ENCODE measurements at places on chromosomes 5 and 9. TPM values are rescaled to one million over a fixed set of nuclear protein-coding genes. Genes with fewer than 3 reads are reported as not detected.

ARL14EPL gene
- total RNA-seq: not detected

GRCh38 chr5:78655746-78656290, 7.2 kb upstream of the LHFPL2 start:
- no peaks in the 10 kb centered on the region for H3K27me3 ChIP-seq
- H3K27ac ChIP-seq: no peak overlapping the region
- H3K36me3 ChIP-seq: no peaks in the 10 kb centered on the region
- no peaks in the 10 kb centered on the region for H3K4me1 ChIP-seq

- no peaks in the 10 kb centered on the region for H3K27me3 ChIP-seq
- no peaks in the 10 kb centered on the region for H3K4me1 ChIP-seq
- no peaks in the 10 kb centered on the region for H3K36me3 ChIP-seq
These were observed 1537.8 kb upstream of the ACO1 start for GRCh38 chr9:30846651-30847050.

DNA sequence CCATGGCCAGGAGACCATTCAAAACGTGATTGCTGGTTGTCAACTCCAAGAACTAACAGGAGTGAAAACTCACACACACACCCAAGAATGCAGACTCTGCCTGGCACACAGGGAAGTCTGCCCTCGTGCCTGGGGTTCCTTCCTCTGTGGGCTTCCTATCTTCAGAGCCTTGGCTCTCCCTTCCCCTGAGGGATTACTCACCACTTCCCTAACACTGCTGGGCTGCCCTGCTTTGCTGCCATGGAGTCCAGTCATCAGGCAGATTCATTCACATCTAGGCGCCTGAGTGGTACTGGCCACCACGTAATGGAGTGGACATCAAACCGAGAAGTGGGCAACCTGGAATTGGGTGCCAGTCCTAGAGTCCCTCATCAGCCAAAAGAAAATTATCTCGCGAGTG, 76.4 kb upstream of the PRSS3 start:
- H3K4me3 ChIP-seq: no peak overlapping the region
- H3K27me3 ChIP-seq: no peaks in the 10 kb centered on the region
- peak; percentile 66 for DNase-seq
- H3K36me3 ChIP-seq: no peaks in the 10 kb centered on the region
- H3K27ac ChIP-seq: no peak overlapping the region
- no peaks in the 10 kb centered on the region for H3K4me1 ChIP-seq

DNA sequence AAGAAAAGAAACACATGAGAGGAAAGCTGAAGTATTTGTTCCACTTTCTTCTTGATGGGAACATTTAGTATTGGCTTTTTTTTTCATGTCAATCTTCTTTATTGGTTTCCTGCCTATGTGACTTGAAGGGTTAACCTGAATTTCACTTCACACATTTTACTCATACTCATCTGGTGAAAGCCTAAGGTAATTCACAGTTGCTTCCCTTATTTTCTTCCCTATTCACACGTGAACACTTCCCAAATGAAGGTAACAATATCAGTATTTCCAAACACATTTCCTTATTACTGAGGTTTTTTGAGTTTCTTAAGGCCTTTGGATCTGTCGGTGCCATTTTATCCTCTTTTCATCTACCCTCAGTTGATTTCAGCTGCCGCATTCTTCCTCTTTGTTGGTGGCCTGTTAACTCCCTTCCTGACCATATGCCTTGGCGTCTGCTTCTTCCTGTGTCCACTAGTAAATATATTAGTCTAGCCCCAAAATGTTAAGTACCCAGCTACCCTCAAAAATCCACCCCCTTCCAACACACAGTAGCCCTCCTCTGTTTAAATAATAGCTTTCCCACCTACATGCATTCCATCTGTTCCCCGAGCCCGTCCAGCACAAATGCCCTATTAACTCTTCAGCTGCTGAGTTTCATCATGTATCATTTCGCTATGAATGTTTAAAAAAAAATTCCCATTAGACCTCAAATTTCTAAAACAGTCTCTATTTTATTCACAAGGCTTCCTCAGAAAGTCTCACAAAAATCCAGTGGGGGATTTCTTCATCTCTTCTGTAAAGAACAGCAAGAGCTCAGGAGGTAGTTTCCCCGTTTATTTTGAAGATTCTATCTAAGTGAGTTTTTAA, 97.3 kb downstream of the USP20 start:
- H3K4me3 ChIP-seq: no peak overlapping the region
- H3K4me1 ChIP-seq: peaks cover 43% of the 10 kb centered on the region
- H3K36me3 ChIP-seq: peaks cover 19% of the 10 kb centered on the region
- H3K27me3 ChIP-seq: no peaks in the 10 kb centered on the region
- H3K27ac ChIP-seq: peak overlapping the region; percentile 45

DNA sequence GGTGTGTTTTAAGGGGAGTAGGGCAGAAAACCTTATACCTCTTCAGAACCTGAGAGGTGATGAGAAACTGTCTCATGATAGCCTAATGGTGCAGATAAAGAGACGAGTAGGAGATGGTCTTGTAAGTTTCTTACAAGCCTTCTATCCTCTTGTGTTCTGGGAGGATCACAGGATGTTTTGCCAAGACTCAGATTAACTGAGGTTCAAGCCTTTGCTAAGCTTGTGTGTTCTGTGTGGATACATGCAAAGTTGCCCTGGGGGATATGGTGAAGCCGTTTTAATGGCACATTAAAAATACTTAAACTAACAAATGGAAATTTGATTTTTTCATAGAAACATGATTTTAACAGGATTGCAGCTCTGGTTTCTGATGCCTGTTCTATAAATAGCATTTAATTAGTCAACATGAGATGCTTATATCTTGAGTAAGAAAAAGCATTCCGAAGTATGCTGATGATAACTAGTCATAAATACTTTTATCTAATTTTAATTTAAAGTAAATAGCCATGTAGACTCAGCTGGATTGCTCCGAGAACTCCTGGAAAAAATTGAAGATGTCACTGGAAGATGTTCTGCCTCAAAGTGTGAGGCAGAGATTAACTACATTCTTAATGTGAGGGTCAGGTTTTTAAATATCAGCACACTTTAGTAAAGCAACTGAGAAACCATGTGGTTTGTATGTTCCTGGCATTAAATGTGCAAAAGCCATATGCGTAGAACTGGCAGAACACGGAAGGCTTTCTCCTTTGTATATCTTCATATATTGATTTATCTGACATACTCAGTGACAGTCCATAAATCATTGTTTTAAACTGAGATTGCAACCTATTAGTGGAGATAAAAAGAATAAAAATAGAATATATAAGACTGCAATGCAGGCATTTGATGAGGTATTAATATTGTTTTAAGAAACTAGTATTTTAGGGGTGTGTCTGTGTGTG, 53.7 kb downstream of the IPO11 start:
- H3K4me1 ChIP-seq: no peaks in the 10 kb centered on the region
- no peaks in the 10 kb centered on the region for H3K27me3 ChIP-seq
- peaks cover 17% of the 10 kb centered on the region for H3K36me3 ChIP-seq
- no peak overlapping the region for H3K4me3 ChIP-seq
- DNase-seq: no peak

DNA sequence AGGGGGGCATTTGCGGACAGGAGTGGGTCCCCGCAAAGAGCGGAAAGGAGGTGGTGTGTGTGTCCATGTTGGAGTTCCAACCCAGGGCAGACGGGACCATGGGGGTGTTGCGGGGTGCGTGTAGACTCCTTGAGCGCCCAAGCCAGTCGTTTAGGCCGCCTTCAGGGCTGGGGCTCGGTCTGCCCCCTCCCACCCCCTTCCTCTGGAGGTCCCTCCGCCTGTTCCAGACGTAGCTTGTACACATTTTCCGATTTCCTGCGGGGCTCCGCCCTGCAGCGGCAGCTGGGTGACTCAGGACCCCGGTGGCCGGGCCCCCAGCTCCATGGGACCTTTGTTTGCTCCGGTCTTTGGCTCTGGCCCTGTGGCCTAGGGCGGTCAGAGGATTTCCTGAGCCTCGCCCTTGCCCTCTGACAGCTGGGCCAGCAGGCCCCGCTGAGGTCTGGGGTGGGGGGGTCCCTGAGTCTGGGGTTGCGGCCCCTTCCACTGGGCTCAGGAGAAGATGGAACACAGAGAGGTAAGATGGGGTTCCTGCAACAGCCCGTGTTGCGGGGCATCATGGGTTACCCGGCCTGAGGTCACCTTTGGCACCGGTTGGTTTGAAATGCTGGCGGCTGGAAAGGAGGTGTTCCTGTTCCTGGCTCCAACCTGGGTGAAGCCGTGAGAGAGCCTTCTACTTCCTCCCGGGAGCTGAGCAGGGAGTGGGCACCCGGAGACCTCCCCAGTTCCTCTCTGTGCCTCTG, 1.5 kb downstream of the PKN3 start:
- H3K4me3 ChIP-seq: peak overlapping the region; percentile 77
- peak; percentile 68 for DNase-seq
- no peaks in the 10 kb centered on the region for H3K27me3 ChIP-seq
- peak overlapping the region; percentile 80 for H3K27ac ChIP-seq

DNA sequence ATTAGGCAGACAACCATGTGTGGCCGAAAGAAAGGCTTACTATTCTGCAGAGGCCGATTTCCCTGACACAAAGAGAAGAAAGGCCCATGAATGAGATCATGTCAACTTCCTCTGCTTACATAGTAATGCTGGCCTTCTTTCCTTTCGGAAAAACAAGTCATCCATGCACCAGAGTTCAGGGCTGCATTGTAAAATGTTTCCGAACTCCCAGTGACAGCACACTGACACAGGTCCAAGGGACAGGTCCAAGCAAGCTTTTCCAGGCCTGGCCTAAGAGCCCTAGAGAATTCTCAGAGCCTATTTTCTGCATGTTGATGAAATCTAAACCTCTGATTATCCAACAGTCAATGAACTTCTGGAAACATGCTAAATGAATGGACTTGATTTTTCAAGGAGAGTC, 140.9 kb downstream of the ZNF608 start:
- no peaks in the 10 kb centered on the region for H3K27me3 ChIP-seq
- H3K4me1 ChIP-seq: peaks cover 13% of the 10 kb centered on the region
- H3K27ac ChIP-seq: peak overlapping the region; percentile 27
- DNase-seq: no peak
- H3K4me3 ChIP-seq: no peak overlapping the region

DNA sequence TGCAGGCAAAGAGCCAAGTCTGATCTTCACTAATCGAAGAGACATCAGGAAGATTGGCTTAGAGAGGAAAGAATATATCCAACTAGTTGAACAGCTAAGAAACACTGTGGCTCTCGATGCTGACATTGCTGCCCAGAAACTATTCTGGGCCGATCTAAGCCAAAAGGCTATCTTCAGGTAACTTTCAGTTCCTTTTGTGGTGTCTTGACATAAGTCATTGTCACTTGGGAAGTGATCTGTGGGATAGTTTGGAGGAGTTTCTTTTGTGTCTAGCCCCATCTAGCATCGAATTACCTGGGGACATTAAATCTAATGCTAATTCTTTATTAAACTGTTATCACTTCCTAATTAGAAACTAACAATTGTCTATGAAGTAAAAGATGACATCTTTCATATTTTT, 24.0 kb downstream of the VLDLR start:
- H3K4me1 ChIP-seq: no peaks in the 10 kb centered on the region
- DNase-seq: no peak
- no peaks in the 10 kb centered on the region for H3K27me3 ChIP-seq
- H3K36me3 ChIP-seq: peaks cover 66% of the 10 kb centered on the region
- H3K27ac ChIP-seq: no peak overlapping the region
